ENCODE measurements at places on chromosomes 5 and 9.
A peak's percentile ranks its signal among the peaks of the same experiment; 100 is the strongest.

- no peak for DNase-seq
Measured at GRCh38 chr9:87710443-87710842, 15.5 kb upstream of the CTSL start.

- no peak for DNase-seq
Measured at GRCh38 chr9:100084128-100084453, 14.7 kb downstream of the ERP44 start.

- DNase-seq, result no peak
Measured at GRCh38 chr9:114478871-114479270, 26.4 kb downstream of the WHRN start.

- DNase-seq, result no peak
Measured at GRCh38 chr5:174245516-174246075, 200.1 kb downstream of the NSG2 start.

- DNase-seq, result no peak
Measured at GRCh38 chr5:152089644-152090043, 165.0 kb upstream of the GLRA1 start.

GRCh38 chr9:17824616-17825264 lies 245.9 kb downstream of the SH3GL2 start:
- no peak for DNase-seq

DNA sequence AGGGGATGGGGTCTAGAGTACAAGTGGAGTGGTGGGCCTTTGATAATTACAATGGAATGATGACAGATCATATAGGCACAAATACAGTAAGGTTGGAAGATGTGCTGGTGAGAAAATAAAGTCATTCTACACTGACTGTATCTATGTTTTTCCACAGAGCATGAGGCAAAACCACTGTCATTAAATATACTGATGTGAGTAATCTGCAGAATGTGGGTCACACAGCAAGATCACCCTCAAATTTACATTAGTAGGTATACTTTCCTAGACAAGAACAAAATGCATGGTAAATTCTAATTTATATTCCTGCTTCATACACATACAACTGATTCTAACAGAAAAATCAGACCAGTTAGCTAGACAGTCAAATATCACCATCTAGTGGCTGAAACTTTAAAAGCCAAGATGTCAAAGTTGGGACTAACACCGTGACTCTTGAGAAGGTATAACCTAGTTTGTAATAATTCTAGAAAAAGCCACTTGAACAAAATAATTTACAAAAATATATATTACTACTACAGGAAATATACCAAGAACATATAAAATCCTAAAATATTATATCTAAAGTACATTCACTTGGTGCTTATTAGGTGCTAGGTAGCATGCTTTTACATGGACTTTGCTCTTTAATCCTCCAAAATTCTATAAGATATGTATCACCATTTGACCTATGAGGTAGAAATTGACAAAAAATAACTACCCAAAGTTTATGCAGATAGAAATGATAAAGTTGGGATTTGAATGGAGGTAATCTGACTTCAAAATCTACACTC lies 19.5 kb downstream of the TTC33 start:
- no peak for DNase-seq

GRCh38 chr9:109422641-109423040 lies 75.5 kb downstream of the PTPN3 start:
- no peak for DNase-seq

DNA sequence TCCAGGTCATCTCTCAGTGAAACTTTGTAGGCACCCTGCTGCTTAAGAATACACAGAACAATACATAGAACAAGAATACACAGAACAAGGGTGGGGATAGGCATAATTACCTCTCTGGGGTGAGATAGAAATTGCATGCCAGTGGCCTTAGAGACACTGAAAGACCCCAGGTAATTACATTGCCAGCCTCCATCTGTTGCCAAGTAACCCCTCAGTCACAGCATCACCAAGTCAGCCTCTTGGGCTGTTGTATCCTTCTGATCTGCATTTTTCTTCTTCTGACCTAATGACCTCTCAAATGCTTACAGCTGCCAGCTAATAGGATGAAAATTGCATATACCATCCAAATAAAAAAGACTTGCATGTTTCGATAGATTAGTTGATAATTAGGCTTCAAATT lies 167.7 kb downstream of the GRIA1 start:
- DNase-seq, result no peak

GRCh38 chr5:180868960-180869359 lies 7.9 kb upstream of the ZFP62 start:
- DNase-seq, result no peak

- peak; percentile 82 for DNase-seq
Measured at GRCh38 chr5:81420039-81420667, 26.2 kb upstream of the ACOT12 start.

- DNase-seq, result no peak
Measured at GRCh38 chr9:127541865-127542264, 70.2 kb upstream of the STXBP1 start.

Data from BJ (cell line).